Fibroblast of upper back skin (primary cell): ENCODE measurements at places on chromosomes 11 and 22.
A peak's percentile ranks its signal among the peaks of the same experiment; 100 is the strongest.

GRCh38 chr11:95144313-95145235, 54.9 kb downstream of the ENDOD1 start:
- DNase-seq: no peak

GRCh38 chr11:235609-235996, 539 bp downstream of the SIRT3 start:
- DNase-seq: no peak

DNA sequence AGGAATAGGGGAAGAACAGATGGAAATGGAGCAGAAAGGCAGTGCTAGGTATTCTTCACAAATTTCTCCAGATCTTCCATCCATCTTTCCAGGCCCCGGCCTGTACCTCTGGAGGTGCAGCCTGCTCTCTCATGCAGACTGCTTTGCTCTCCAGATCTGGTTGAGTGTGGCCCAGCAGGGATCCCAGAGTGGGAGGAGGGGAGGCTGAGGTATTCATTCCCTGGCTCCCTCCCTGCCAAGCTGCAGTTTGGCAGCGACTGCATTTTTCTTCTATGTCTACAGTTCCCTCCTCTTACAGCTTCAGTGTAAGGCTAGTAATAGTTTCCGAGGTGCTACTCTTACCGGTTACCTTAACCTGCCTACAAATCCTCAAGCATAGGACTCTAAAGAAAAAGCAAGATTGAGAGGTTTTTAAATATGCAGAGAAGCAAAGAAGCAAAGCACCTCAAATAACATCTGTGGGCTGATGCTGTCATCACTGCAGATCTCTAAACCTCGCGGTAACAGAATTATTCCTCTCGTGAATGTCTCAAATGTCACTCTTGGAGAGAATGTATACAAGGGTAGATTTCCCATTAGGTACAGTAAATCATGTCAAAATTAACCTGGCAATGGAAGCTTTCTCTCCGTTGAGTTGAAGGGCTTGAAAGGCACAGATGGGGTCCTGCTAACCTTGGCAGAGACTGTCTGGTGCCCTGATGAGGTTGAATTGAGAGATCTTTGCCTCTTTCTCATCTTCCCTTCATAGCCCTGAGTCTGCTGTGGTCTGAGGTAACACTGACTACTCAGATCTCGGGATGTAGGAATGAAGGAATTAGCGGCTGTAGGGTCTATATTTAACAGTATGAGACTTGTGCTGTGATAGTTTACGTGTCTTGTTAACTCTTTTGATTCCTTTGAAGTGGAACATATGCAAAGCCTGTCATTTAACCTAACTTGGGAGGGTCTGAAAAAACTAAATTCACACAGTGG, 297.9 kb upstream of the C11orf87 start:
- peak; percentile 77 for DNase-seq

DNA sequence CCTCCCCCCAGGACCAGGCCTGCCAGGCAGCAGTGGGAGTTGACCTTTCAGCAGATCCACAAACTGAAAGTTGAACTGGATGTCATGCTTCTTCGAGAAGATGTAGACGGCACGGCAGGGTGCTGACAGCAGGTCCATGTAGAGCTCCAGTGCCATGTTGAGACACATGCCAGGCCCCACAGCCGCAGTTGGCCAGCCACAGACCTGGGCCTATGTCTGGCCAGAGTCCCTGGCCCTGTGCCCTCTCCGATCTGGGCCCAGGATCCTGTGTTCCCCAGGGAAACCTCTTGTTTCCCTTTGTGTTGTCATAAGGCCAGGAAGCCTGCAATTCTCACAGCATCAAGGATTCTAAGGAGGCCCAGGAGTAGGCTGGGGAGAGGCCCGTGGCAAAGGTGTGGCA, at the start of gene GSTT4:
TSS of gene GSTT4 (minus strand) at position 253 of the 400 bp plus-strand sequence. CDS start at position 156, 97 bp downstream.
- no peak for DNase-seq

DNA sequence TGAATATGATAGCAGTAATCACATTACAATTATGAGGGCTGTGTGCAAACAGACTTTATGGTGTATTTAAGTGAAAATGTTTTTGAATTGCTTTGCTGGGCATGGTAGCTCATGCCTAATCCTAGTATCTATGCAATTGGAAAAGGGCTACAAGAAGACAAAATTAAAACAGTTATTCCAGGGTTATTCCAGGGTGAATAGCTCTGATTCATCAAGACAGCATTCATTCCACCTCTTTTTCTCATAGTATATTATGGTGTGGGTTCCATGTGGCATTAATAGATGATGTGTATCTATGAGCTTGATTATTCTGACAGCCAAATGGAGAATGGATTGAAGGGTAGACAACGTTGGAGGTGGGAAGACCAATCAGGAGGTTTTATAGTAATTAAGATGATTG, 12.1 kb upstream of the SIDT2 start:
- DNase-seq: peak; percentile 20

GRCh38 chr22:28883657-28883916, 215 bp downstream of the ZNRF3 start:
- DNase-seq: no peak
